CD8-positive, alpha-beta memory T cell (primary cell): ENCODE measurements at places on chromosomes 13 and 19.

DNA sequence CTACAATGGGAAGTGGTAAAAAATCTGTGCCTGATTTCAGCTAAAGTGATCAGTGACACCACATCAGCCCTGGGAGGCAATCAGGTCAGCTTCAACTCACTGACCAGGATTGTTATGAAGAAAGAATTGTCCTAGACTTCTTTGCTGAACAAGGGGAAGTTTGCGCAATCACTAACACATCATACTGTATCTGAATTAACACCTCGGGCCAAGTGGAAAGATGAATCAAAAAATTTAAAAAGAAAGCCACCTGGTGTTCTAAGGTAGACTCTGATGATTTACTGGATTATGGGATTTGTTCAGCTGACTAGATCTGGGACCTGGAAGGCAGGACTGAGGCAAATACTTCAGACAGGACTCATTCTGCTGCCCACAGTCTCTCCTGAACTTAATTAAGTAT is 161.8 kb downstream of the DIAPH3 start:
- no peaks in the 10 kb centered on the region for H3K4me1 ChIP-seq
- H3K27ac ChIP-seq: no peak overlapping the region
- no peak overlapping the region for H3K4me3 ChIP-seq

DNA sequence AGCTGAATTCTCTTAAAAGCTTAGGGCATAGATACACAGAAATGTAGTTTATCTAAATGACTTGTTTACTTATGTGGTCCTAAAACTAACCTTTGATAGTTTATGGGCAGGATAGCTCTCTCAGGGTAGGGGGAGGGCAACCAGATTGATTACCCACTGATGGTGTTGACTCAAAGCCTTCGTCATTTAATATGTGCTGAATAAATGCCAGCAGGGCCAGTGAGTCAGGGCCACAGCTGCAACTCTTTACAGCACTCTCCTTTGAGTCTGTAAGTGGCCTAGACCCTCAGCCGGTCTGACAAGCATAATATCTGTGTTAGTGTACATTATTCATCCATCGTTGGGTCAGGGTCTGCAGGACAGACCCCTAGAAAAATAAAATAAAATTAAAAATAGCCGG is 128.5 kb downstream of the ZNF675 start:
- H3K36me3 ChIP-seq: no peaks in the 10 kb centered on the region
- no peak overlapping the region for H3K4me3 ChIP-seq
- no peaks in the 10 kb centered on the region for H3K27me3 ChIP-seq
- H3K4me1 ChIP-seq: no peaks in the 10 kb centered on the region
- DNase-seq: no peak
- no peak overlapping the region for H3K27ac ChIP-seq

DNA sequence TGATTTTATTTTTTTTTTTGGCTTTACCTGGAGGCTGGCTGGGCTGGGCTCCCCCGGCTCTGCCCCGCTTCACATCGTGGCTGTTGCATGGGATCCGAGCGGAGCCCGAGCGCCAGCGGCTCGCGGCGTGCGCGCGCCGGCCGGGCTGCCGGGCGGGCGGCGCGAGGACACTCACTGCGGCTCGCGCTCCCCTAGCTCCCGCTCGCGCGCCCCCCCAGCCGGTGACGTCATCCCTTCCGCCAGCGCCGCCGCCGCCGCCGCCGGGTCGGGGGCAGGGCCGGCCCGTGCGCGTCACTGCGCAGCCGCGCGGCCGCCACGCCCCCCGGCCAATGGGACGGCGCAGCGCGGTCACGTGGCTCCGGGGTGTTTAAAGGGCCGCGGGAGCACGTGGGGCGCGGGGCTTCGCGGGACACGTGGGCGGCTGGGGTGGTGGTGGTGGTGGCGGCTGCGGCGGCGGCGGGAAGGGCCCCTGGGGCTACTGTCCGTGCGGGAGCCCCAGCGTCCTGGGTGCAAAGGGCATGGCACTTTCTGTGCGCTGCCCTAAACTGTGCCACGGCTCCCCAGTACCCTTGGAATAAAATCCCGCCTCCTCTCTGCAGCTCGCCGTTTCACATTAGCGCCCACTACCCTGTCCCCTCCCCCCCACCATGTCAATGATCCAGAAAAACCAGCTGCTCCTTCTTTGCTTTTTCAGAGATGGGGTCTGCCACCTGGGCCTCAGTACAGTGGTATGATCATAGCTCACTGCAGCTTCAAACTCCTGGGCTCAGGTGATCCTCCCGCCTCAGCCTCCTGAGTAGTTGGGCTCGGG is at the start of gene PTPRS:
PTPRS (minus strand) TSS at position 176 of the 811 bp plus-strand sequence. CDS start 54,672 bp downstream, outside the sequence.
- H3K4me1 ChIP-seq: peaks cover 10% of the 10 kb centered on the region
- peaks cover 25% of the 10 kb centered on the region for H3K27me3 ChIP-seq
- H3K36me3 ChIP-seq: no peaks in the 10 kb centered on the region
- no peak within 1 kb of the TSS for H3K27ac ChIP-seq
- no peak within 1 kb of the TSS for H3K4me3 ChIP-seq
- DNase-seq: peak; percentile 48

GRCh38 chr19:18477042-18477779 is 39.3 kb upstream of the ISYNA1 start:
- no peak overlapping the region for H3K4me3 ChIP-seq
- H3K36me3 ChIP-seq: no peaks in the 10 kb centered on the region
- peaks cover 76% of the 10 kb centered on the region for H3K4me1 ChIP-seq
- no peaks in the 10 kb centered on the region for H3K27me3 ChIP-seq
- no peak for DNase-seq

GRCh38 chr13:99507986-99508385 is 6.7 kb downstream of the TM9SF2 start:
- H3K36me3 ChIP-seq: peaks cover 15% of the 10 kb centered on the region
- H3K4me1 ChIP-seq: peaks cover 60% of the 10 kb centered on the region
- H3K27me3 ChIP-seq: no peaks in the 10 kb centered on the region
- no peak overlapping the region for H3K27ac ChIP-seq
- no peak for DNase-seq

GRCh38 chr19:13033819-13034611 is 38.7 kb downstream of the NFIX start:
- no peaks in the 10 kb centered on the region for H3K4me1 ChIP-seq
- H3K4me3 ChIP-seq: no peak overlapping the region
- no peaks in the 10 kb centered on the region for H3K36me3 ChIP-seq
- no peak overlapping the region for H3K27ac ChIP-seq
- no peaks in the 10 kb centered on the region for H3K27me3 ChIP-seq

DNA sequence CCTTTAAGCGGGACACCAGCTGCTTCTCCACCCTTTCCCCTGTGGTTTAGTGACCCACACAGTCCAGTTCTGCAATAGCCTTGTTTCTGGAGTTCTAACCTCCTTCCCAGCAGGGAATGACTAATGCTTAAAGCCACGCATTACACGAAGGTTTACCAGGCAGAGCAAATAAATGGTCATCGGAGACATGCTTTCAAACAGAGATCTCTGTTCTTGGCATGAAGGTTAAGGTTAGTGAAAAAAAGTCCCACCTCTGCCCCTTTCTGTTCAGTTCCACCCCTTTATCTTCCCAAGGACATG is 25.3 kb upstream of the MEDAG start:
- H3K4me1 ChIP-seq: no peaks in the 10 kb centered on the region
- H3K36me3 ChIP-seq: no peaks in the 10 kb centered on the region
- no peak overlapping the region for H3K4me3 ChIP-seq
- DNase-seq: no peak
- no peaks in the 10 kb centered on the region for H3K27me3 ChIP-seq
- no peak overlapping the region for H3K27ac ChIP-seq

GRCh38 chr13:111061358-111062045 is 53.6 kb upstream of the ARHGEF7 start:
- H3K27ac ChIP-seq: no peak overlapping the region
- H3K4me3 ChIP-seq: no peak overlapping the region
- DNase-seq: no peak
- H3K36me3 ChIP-seq: no peaks in the 10 kb centered on the region

- no peak for DNase-seq
- no peak overlapping the region for H3K4me3 ChIP-seq
- no peak overlapping the region for H3K27ac ChIP-seq
- no peaks in the 10 kb centered on the region for H3K27me3 ChIP-seq
- H3K36me3 ChIP-seq: no peaks in the 10 kb centered on the region
These were observed 232.5 kb downstream of the ZNF536 start for GRCh38 chr19:30604657-30605056.

GRCh38 chr13:94154367-94154766 is 325.1 kb downstream of the DCT start:
- H3K36me3 ChIP-seq: no peaks in the 10 kb centered on the region
- H3K27me3 ChIP-seq: no peaks in the 10 kb centered on the region
- H3K4me3 ChIP-seq: no peak overlapping the region
- H3K27ac ChIP-seq: no peak overlapping the region
- DNase-seq: no peak
- H3K4me1 ChIP-seq: no peaks in the 10 kb centered on the region

- peaks cover 56% of the 10 kb centered on the region for H3K4me1 ChIP-seq
- H3K27me3 ChIP-seq: no peaks in the 10 kb centered on the region
- H3K36me3 ChIP-seq: peaks cover 53% of the 10 kb centered on the region
- no peak overlapping the region for H3K4me3 ChIP-seq
- DNase-seq: no peak
These were observed 24.7 kb upstream of the EIF3G start for GRCh38 chr19:10144361-10144760.

- no peaks in the 10 kb centered on the region for H3K4me1 ChIP-seq
- no peak overlapping the region for H3K27ac ChIP-seq
- H3K36me3 ChIP-seq: no peaks in the 10 kb centered on the region
These were observed 4.7 kb downstream of the KCTD4 start for GRCh38 chr13:45196096-45196495.

- no peak overlapping the region for H3K27ac ChIP-seq
- DNase-seq: no peak
These were observed 223.1 kb downstream of the MZT1 start for GRCh38 chr13:72504131-72504841.

- H3K4me3 ChIP-seq: no peak overlapping the region
- DNase-seq: no peak
- H3K27ac ChIP-seq: no peak overlapping the region
These were observed 87.8 kb upstream of the RFC3 start for GRCh38 chr13:33730147-33730546.

DNA sequence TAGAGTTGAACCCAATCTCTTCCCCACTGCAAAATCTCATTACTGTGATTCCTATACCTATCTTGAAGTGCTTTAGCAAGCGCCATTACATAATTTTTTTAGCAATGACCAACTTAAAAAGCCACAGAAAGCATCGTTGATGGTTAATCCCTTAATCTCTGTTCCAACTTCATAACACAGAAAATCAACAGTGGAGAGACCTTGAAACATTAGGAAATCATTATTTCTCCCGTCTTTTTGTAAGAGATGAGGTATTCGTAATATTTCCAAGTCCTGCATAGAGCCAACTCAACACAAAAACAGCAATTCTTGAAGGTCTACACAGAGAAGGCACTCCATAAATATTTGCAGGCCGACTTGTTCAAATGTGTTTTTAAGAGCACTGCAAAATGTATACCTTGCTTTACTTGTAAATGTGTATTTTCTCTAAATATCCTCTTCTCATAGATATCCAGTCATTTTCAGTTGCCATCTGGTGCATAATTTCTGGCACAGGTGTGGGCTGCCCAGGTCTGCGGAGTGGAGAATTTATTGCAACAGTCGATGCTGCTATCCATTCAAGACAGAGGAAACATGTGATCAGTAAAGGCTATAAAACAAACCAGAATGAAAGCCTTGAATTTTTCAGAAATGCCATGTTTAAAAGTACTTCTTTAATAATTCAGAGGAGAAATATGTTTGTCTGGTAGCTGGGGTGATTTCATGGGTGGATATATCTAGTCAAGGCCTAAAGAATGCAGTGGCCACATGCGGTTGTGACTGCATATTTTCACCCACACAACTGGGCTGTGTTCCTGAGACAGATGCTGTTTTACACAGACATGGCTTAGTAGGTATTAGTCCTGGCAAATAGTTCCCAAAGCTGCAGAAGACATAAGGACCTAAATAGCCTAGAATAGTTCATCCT is 234.3 kb upstream of the STARD13 start:
- H3K27me3 ChIP-seq: no peaks in the 10 kb centered on the region
- H3K27ac ChIP-seq: no peak overlapping the region
- H3K4me3 ChIP-seq: no peak overlapping the region
- H3K36me3 ChIP-seq: no peaks in the 10 kb centered on the region
- no peak for DNase-seq
- no peaks in the 10 kb centered on the region for H3K4me1 ChIP-seq
